ENCODE measurements at places on chromosomes 16 and 17. TPM values are rescaled to one million over a fixed set of nuclear protein-coding genes. Genes with fewer than 3 reads are reported as not detected.

NRN1L gene
- 5.6 TPM for total RNA-seq

DNA sequence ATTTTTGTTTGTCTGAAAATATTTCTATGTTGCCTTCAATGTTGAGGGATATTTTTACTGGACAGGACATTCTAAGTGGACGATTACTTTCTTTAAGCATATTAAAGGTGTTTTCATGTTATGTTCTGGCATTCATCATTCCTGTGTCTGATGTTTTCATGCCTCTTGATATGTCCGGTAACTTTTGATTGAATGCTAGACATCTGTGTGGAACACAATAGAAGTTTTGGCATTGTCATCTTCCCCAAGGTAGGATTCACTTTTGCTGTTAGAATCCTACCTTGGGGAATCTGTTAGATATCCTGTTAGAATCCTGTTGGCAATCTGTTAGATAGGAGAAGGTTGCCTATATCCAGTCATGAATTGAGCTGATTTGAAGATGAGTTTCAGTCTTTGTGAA is 28.9 kb downstream of the CACNG5 start:
- H3K36me3 ChIP-seq, result no peaks in the 10 kb centered on the region
- H3K4me1 ChIP-seq, result no peaks in the 10 kb centered on the region
- H3K27me3 ChIP-seq, result peaks cover 4% of the 10 kb centered on the region
- no peak overlapping the region for H3K27ac ChIP-seq

GRCh38 chr17:63917646-63918045 is 993 bp downstream of the GH1 start:
- peaks cover 4% of the 10 kb centered on the region for H3K4me1 ChIP-seq
- no peaks in the 10 kb centered on the region for H3K27me3 ChIP-seq
- H3K36me3 ChIP-seq, result no peaks in the 10 kb centered on the region
- H3K4me3 ChIP-seq, result no peak overlapping the region

GRCh38 chr16:89944773-89945172 is 3.8 kb upstream of the DEF8 start:
- no peaks in the 10 kb centered on the region for H3K36me3 ChIP-seq
- H3K4me1 ChIP-seq, result peaks cover 32% of the 10 kb centered on the region
- H3K27ac ChIP-seq, result no peak overlapping the region
- peaks cover 4% of the 10 kb centered on the region for H3K27me3 ChIP-seq
- no peak overlapping the region for H3K4me3 ChIP-seq

- no peaks in the 10 kb centered on the region for H3K27me3 ChIP-seq
- H3K4me3 ChIP-seq, result no peak overlapping the region
- H3K27ac ChIP-seq, result no peak overlapping the region
- no peak for DNase-seq
- H3K4me1 ChIP-seq, result peaks cover 9% of the 10 kb centered on the region
Observed at GRCh38 chr16:55263271-55264250, 60.4 kb upstream of the IRX6 start.

- no peak for DNase-seq
- no peaks in the 10 kb centered on the region for H3K27me3 ChIP-seq
- H3K4me3 ChIP-seq, result no peak overlapping the region
- H3K4me1 ChIP-seq, result peaks cover 2% of the 10 kb centered on the region
- peaks cover 64% of the 10 kb centered on the region for H3K36me3 ChIP-seq
Observed at GRCh38 chr16:2243781-2244180, 7.5 kb downstream of the DNASE1L2 start.

- H3K4me1 ChIP-seq, result peaks cover 65% of the 10 kb centered on the region
- H3K27ac ChIP-seq, result peak overlapping the region; percentile 85
- no peaks in the 10 kb centered on the region for H3K36me3 ChIP-seq
- no peaks in the 10 kb centered on the region for H3K27me3 ChIP-seq
Observed at GRCh38 chr17:78974635-78975591, 4.8 kb downstream of the LGALS3BP start.

CCL23 gene
- total RNA-seq, result not detected

GRCh38 chr16:77277141-77277540 is 77.9 kb downstream of the SYCE1L start:
- no peaks in the 10 kb centered on the region for H3K27me3 ChIP-seq
- no peak overlapping the region for H3K27ac ChIP-seq
- DNase-seq, result no peak
- no peak overlapping the region for H3K4me3 ChIP-seq
- no peaks in the 10 kb centered on the region for H3K36me3 ChIP-seq
- no peaks in the 10 kb centered on the region for H3K4me1 ChIP-seq

- no peaks in the 10 kb centered on the region for H3K27me3 ChIP-seq
- no peak overlapping the region for H3K27ac ChIP-seq
- no peaks in the 10 kb centered on the region for H3K4me1 ChIP-seq
Observed at GRCh38 chr17:57651451-57651850, 93.6 kb downstream of the CCDC182 start.

DNA sequence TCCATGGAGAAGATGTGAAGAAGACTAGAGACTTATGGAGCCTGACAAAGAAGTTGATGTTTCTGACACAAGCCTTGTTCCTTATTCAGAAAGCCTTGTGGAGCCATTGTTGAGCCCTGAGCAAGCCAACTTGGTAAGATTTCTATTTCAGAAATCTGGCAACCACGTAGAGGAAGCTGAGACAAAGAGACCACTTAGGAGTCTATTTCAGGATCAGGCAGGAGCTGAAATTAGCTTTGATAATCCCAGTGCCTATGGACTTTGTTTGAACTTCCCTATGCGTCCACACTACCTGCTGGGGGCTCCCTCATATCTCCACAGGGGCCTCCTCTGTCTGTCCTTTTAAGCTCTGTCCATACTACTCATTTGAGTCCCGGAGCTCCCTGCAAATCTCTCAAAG is 540.0 kb upstream of the GOT2 start:
- H3K36me3 ChIP-seq, result no peaks in the 10 kb centered on the region
- H3K27ac ChIP-seq, result no peak overlapping the region
- H3K27me3 ChIP-seq, result no peaks in the 10 kb centered on the region
- no peak overlapping the region for H3K4me3 ChIP-seq
- no peak for DNase-seq

DNA sequence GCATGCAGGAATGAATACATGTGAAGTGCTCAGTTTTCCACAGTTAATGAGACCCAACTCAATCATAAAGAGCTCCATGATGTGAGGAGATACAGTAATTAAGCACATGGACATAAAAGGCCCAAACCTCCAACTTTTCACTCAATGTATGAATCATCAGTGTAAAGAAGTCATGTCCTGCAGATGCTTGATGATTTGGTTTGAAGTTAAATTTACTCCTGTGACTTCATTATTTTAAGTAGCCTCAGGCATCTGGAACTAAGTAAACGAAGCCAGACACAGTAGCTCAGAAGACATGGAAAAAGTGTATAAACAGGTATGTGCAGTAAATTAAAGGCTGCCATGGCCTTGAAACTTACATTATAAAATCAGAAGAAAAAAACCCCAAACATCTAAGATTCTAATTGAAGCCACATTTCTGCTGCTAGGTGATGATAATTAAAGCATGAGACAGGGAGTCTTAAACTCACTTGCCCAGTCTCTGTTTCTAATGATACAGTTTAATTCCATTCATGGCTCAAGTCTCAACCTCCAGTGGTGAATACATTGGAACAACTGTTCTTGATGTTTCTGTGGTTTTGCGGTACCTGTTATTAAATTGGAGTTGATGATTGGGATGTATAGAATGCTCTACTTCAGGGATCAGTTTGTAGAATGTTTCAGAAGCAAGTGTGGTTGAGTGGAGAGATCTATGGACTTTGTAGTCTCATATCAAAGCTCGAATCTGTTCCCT is 28.9 kb upstream of the CCL2 start:
- DNase-seq, result no peak
- no peak overlapping the region for H3K4me3 ChIP-seq
- H3K27ac ChIP-seq, result no peak overlapping the region
- H3K4me1 ChIP-seq, result peaks cover 14% of the 10 kb centered on the region
- no peaks in the 10 kb centered on the region for H3K27me3 ChIP-seq

KRT17 gene
- 2,751 TPM for total RNA-seq

DNA sequence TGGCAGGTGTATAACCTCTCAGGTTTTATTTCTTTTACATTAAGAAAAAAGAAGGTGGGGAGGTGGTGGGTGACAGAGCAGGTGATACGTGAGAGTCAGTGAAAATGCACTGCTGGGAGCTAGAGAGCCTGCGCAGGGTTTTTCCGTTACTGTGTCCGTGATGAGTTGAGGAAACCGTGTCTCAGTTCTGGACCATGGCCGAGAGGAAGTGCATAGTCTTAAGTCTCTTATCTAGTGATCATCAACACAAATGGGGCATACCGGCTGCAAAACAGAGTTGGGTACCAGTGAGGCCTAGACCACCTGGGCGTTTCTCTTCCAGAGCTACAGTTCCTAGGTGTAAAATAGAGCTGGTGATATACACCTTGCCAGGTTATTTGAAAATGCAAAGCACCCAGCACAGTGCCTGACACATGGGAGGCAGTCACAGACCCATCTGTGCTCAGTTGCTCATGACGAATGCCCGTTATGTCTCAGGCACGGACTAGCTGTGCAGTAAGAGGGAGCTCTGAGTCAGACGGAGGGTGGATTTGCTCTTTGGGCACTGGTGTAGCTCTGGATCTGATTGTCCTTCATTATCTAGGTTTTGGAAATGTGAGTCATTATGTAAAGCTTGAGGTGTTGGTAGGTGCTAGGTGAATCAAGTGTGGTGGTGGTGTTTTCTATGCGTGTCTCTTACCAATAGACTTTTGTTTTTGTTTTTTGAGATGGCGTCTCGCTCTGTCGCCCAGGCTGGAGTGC is 60.9 kb downstream of the RPTOR start:
- no peak for DNase-seq
- no peak overlapping the region for H3K4me3 ChIP-seq
- no peaks in the 10 kb centered on the region for H3K27me3 ChIP-seq
- H3K4me1 ChIP-seq, result peaks cover under 1% of the 10 kb centered on the region
- H3K36me3 ChIP-seq, result no peaks in the 10 kb centered on the region

Data from suprapubic skin (tissue), 4 donors.